ENCODE measurements at places on chromosomes 4 and X. TPM values are rescaled to one million over a fixed set of nuclear protein-coding genes. Genes with fewer than 3 reads are reported as not detected.

DMP1 gene
- total RNA-seq: 0.11 TPM

DNA sequence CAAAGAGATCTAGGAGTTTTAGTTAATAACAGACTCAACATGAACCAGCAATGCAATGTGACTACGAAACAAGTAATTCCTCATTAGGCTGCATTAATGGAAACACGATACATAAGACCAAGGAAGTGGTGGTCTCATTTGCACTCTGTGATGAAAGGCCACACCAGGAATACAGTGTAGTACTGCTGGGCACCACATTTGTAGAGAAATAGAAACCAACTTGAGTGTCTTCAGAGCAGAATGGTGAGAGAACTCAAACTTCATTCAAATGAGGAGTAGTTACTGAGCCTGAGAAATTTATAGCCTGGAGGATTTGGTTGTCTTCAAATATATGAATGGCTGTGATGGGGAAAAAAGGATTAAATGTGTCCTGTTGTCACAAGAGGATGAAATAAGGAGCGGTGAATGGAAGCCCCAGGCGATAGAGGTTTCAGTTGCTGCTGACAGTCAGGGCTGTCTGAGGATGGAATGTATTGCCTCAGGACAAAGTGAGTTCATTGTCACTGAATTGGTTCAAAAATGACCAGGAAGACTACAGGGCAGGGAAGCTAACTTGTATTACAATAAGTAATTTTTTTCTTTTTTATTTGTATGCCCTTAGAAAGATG lies 50.9 kb downstream of the NFKB1 start:
- no peak overlapping the region for H3K4me3 ChIP-seq
- no peaks in the 10 kb centered on the region for H3K36me3 ChIP-seq
- no peaks in the 10 kb centered on the region for H3K27me3 ChIP-seq

GRCh38 chr4:163930086-163930485 lies 435.6 kb downstream of the TMA16 start:
- H3K27ac ChIP-seq: no peak overlapping the region
- no peak overlapping the region for H3K4me3 ChIP-seq
- DNase-seq: no peak
- no peaks in the 10 kb centered on the region for H3K27me3 ChIP-seq
- H3K36me3 ChIP-seq: no peaks in the 10 kb centered on the region

DNA sequence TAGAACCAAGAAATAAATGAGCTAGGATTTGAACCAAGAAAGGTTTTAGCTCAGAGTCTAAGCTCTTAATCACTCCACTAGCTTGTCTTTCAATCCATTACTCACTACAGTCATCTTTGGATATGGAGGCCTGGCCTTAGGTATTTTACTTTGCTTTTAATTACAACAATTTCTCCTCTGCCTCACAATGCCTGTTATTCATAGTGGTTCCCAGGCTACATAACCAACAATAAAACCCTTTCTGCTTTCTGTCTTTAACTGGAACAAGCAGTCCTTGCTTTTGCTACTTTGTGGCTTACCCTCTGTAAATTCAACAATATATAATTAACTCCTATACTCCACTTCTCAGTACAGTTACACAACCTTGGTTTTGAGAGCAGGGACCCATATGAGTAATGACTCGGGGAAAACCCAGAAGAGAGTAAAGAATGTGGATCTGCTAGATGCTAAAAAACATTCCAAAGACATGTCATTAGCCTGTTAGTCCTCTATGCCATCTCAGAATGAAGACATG lies 94.7 kb upstream of the NAP1L5 start:
- peaks cover 3% of the 10 kb centered on the region for H3K4me1 ChIP-seq
- H3K27me3 ChIP-seq: no peaks in the 10 kb centered on the region
- H3K4me3 ChIP-seq: no peak overlapping the region
- no peak overlapping the region for H3K27ac ChIP-seq
- H3K36me3 ChIP-seq: no peaks in the 10 kb centered on the region

DNA sequence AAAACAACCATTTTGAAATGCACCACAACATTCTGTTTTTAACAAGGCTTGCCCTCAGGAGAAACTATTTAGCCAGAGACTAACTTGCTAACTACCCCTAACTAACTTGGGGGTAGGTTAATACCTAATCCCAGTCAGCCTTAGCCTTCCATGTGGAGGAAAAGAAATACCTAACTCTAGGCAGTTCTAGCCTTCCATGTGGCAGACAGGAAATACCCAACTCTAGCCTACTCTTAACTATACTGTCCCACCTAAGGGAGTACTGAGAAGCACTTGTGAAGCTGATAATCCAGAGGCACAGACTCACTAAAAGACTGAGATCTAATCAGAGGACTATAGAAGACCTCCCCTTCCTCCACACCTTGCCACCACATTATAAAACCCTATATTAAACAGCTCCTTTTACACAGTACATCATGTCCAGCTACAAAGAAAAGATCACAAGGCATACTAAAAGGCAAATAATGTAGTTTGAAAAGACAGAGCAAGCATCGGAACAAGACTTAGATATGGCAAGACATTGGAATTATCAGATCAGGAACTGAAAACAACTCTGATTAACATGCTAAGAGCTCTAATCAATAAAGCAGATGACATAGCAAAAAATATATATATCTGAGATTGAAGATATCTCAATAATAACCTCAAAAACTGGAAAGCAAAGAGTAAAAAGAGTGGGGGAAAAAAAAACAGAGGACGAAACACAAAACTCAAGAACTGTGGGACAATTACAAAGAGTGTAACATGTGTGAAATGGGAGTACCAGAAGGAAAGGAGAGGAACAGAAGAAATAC lies 52.2 kb downstream of the FRYL start:
- H3K4me1 ChIP-seq: peaks cover 12% of the 10 kb centered on the region
- no peak for DNase-seq
- no peaks in the 10 kb centered on the region for H3K36me3 ChIP-seq
- H3K27me3 ChIP-seq: no peaks in the 10 kb centered on the region
- H3K4me3 ChIP-seq: no peak overlapping the region

XAGE2 gene
- not detected for total RNA-seq

GRCh38 chr4:1212546-1213335 lies 36.2 kb downstream of the CTBP1 start:
- no peaks in the 10 kb centered on the region for H3K36me3 ChIP-seq
- no peak overlapping the region for H3K27ac ChIP-seq
- H3K27me3 ChIP-seq: no peaks in the 10 kb centered on the region
- no peak for DNase-seq
